Astrocyte of the spinal cord (primary cell): ENCODE measurements at places on chromosomes 6 and 20.

DNA sequence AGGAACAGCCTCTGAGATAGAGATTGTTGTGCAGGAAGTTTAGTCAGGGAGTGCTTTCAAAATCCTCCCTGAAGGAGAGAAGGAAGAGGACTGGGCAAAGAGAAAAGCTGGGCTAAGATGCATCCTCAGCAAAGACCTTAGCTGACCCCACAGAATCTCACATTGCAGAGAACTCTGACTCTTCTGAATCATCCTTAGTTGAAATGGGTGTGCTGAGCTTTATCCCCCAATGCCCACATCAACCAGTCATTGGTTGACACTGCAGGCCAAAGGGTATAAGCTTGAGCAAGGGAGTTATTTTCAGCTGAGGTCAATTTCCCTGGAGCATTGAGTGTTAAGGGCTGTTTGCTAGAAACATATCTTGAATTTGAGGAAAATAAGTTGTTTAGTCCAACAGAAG, 732.2 kb downstream of the CBLN4 start:
- no peak for DNase-seq

DNA sequence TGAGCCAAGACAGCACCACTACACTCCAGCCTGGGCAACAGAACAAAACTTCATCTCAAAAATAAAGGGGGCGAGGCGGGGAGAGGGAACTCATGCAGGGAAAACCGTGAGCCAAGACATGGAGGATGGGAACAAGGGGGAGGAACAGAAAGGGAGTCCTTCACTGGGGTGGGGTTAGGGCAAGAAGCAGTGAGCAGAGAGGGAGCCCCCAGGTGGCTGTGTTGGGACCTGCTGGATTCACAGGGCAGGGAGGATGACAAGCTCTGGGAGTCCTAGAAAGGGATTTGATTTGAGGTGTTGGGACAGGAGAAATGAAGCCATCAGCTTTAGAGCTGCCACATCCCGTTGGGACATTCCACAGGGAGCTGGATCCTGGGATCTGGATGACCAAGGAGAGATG, 90.6 kb upstream of the TOP1 start:
- DNase-seq, result no peak

- DNase-seq, result no peak
These were observed 309.0 kb upstream of the CHD6 start for GRCh38 chr20:41927189-41927588.

DNA sequence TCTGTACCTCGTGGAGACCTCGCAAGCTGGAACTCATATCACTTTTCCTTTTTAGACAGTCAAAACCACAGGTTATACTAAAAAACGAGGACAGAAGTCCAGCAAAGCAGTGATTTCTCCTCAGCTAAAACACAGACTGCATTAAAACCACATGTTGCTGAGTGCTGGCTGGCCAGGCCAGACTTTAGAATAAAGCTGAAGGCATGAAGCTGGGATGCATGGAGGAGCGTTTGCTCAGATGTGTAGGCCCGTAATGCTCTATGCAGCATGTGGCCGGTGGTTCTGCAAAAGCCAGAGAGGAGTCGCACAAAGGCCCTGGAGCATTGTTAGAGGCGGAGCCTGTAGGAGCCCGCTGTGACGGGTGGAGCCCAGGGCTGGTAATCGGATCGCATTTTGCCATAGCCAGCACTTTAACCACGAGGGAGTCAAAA, 83.6 kb downstream of the SMOC2 start:
- no peak for DNase-seq

DNA sequence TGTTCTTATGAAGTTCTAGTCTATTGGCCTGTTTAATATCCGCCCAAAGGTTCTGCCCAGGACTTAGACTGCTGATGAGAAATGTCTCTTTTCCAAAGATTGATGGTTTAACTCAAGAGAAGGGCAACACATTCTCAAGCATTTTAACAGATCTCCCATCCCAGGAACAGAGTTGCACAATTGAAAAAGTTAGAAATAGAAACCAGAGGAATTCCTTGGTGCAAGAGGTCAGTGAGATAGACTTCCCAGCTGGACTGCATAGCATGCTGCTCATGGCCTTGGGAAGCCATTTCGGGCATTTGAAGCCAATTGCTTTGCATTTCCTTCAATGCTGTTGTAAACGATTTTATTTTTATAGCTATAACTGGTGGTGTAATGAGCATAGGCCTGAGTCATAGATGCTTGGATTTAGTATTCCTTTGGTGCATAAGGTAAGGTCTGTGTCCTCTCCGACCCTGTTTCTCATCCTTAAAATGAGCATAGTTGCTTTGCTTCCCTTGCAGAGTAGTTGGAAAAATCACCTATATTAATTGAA, 292.2 kb upstream of the JAG1 start:
- no peak for DNase-seq

GRCh38 chr6:122381494-122382265, 17.8 kb upstream of the HSF2 start:
- DNase-seq, result peak; percentile 75

GRCh38 chr20:36466089-36466488, 75.2 kb upstream of the MYL9 start:
- DNase-seq, result no peak

DNA sequence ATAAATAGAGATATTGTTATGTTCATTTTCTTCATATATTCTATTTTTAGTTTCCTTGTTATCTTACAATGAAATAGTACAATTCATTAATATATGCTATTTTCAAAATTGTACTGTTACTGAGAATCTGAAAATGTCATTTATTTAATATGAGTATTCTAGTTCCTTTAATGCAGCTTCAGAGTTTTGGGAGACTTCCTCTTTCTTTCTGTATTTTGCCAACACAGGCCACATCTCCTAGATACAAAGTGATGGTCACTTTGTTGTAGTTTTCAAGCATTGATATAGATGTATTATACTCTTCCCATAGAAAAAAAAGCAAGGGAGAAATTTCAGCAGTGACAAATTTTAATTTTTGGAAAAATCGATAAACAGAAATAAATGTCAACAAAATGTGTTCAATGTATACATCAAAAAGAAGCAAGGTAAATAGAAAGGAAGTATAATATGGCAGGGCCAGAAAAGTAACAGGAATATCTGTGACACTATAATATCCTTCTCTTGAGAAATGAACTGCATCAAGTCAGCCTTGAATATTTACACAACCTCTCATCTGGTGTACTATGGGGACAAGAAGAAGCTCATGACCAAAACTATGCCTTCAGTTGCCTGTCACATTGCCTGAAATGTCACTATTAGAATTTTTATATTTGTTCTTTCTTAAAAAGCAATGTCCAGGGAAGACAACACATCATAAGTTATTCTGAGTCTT, 396.0 kb downstream of the TBC1D32 start:
- DNase-seq, result no peak

GRCh38 chr6:88512951-88513350, 346.8 kb upstream of the CNR1 start:
- no peak for DNase-seq

- DNase-seq, result peak; percentile 53
These were observed 59.8 kb downstream of the NEDD9 start for GRCh38 chr6:11172501-11173327.

- DNase-seq, result no peak
These were observed 5.2 kb downstream of the KIAA0408 start for GRCh38 chr6:127453845-127454619.

- no peak for DNase-seq
These were observed 113.6 kb downstream of the TNFRSF21 start for GRCh38 chr6:47196113-47196512.

GRCh38 chr20:31991339-31991705, 18.9 kb upstream of the CCM2L start:
- no peak for DNase-seq

GRCh38 chr6:155970876-155971708, 515.5 kb upstream of the NOX3 start:
- DNase-seq, result no peak

- peak; percentile 36 for DNase-seq
These were observed 109.8 kb downstream of the JARID2 start for GRCh38 chr6:15355683-15356099.

DNA sequence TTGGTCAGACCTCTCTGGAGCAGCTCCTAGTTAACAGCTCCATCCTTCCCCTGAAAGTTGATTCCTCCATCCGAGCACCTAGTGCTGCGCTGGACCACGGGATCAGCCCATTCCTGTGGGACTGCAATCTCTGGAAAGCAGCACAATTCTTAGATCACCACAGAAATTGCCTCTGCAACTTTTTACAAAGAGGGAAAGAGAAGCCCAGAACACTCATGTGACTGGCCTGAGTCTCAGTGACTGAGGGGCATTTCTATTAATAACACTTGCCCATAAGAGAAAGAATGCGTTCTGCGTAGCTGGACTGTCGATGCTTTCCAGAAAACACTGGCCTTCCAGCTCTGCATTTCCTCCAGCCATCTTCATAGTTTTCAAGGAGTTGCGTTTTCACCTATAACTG, 18.3 kb downstream of the MPC1 start:
- DNase-seq, result no peak

DNA sequence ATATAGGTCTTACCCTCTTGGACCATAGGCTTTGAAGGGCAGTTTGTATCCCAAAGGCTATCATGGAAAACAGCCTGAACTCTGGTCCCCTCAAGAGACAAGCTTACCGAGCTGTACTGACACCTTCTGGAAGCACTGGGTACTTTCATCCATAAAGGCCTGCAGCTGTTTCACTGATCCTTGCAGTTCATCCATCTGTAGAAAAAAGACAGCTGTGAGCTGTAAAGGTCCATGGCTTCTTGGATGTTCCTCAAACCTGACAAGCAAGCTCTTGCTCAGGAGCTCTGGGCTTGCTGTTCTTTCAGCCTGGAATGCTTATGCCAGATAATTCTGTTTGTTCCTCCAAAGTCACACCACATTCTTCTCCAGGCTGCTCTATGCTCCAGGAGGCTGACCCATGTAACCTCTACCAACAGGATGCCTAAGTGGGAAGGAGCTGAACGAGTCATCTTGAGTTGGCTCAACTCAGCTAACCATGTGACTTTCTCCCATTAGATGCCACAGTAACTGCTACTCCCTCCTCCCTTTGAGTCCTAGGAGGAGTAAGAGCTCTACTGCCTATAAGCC, 8.8 kb upstream of the NDRG3 start:
- peak; percentile 74 for DNase-seq

GRCh38 chr6:56538851-56539250, 103.8 kb downstream of the DST start:
- no peak for DNase-seq

GRCh38 chr6:34391786-34392496, 528 bp downstream of the NUDT3 start:
- peak; percentile 55 for DNase-seq

DNA sequence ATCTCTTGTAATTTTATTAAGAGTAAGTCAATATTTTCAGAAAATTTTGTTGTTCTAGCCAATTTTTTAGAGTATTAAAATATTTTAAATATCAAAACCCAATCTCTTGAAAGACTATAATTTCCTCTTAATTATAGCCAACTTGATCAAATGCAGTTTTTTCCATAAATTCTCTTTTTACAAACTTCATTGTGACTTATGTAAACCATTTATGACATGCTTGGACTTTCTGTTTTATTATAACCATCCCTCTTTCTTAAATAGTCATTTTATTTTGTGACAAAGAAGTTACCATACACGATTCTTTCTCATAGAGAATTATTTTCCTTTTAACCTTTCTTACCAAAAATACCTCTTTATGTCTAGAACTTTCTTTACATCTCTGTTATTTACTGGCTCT, 1075.5 kb downstream of the KHDRBS2 start:
- peak; percentile 11 for DNase-seq

- no peak for DNase-seq
These were observed 87.7 kb downstream of the HIVEP2 start for GRCh38 chr6:142857233-142857761.

- peak; percentile 50 for DNase-seq
These were observed 333.9 kb upstream of the IRAK1BP1 start for GRCh38 chr6:78533426-78533825.

GRCh38 chr6:36139991-36140710, 9.8 kb downstream of the MAPK13 start:
- DNase-seq, result no peak

DNA sequence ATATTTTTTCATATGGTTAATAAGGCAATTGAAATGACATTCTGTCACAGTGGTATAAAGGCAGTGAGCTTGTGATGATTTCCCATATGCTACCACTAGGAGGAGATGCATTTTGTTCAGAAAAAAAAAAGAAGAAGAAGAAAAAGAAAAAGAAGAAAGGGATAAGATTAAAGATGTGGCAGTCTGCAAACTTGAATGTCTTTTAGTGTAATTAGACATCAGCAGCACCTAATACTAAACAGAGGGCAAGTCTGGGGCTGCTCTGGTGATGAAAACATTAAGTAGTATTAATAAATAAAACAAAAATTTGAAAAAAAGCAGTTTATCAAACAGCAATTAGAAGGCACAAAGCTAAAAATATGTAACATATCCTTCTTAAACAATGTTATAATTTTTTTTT, 95.4 kb upstream of the DEFB112 start:
- no peak for DNase-seq

DNA sequence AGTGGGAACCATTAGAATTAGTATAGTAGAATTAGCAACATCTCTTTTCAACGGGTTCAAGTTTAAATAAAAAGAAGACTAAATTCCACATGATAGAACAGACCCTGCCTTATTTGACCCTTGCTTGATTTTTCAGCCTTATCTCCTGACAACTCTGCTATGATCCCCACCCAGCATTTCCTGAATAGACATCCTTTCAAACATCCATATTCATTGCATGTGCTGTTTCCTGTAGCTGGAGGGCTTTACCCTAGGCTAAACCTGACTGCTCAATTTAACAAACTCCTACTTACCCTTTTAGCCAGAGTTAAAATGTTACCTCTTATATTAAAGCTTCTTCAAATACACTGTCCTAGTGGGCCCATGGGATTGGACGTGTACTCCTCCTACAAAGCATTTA, 594.8 kb upstream of the ARID1B start:
- DNase-seq, result no peak

DNA sequence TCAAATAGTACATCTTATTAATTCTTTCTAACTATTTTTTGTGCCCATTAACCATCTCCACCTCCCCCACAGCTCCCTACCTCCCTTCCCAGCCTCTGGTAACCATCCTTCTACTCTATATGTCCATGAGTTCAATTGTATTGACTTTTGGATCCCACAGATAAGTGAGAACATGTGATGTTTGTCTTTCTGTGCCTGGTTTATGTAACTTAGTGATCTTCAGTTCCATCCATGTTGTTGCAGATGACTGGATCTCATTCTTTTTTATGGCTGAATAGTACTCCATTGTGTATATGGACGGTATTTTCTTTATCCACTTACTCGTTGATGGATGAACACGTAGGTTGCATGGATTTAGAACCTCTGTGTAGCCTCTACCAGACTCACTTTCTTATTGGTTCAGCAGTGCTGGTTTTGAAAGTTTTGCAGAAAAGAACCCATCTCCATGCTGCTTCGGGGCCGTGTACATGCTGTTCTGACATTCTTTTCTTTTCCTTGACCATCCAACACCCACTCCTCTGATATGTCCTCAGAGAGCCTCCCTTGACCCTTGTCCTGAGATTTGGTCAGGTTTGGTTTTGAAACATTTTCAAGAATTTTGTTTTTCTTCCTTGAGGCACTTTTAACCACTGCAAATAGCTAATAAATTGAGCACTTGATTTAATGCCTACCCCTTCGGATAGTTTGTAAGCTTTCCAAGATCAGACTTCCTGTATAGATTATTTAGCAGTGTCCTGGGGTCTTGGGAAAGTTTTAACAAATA, 231.2 kb upstream of the ZFP64 start:
- DNase-seq, result no peak
